ENCODE measurements at places on chromosomes 16 and 17.

- DNase-seq, result no peak
These were observed 12.6 kb upstream of the PRR29 start for GRCh38 chr17:63985387-63986140.

DNA sequence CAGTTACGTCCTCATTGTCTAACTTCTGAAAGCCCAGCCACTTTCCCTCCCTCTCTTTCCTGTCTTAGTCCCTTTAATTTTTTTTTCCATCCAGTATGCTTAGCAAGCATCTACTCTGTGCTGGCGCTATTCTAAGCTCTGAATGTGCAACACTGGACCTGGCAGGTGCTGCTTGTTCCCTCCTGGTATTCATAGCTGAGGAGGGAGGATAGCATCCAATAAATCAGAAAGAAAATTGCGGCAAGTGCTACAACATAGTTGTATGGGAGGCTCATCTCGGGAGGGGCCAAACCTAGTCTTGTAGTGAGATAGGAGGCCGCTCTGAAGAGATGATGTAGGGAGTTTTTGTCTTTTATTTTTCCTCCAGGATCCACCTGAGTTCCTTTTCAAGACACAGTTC is 457.3 kb upstream of the HSBP1 start:
- no peak for DNase-seq

DNA sequence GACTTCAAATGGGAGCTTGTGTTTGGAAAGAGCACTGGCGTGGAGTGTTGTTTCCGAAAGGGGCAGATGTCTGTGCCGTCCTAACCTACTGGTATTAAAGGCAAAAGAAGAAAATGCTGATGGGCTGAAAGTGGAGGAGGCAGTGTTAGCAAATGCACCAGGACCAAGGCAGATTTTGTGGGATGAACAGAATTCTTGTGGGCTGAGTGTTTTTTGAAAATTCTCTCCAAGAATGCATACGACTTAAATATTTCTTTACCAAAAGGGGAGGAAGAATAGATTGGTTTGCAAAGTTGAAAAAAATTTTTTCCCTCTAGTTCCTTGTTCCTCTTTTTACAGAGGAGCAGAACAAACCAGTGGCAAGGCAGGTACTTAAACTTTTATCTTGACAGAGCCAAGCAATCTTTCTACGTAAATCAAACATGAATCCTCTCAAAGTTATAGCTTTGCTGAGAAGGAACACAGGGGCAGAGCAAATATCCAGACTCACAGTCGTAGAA is 16.8 kb downstream of the MARCHF10 start:
- no peak for DNase-seq

DNA sequence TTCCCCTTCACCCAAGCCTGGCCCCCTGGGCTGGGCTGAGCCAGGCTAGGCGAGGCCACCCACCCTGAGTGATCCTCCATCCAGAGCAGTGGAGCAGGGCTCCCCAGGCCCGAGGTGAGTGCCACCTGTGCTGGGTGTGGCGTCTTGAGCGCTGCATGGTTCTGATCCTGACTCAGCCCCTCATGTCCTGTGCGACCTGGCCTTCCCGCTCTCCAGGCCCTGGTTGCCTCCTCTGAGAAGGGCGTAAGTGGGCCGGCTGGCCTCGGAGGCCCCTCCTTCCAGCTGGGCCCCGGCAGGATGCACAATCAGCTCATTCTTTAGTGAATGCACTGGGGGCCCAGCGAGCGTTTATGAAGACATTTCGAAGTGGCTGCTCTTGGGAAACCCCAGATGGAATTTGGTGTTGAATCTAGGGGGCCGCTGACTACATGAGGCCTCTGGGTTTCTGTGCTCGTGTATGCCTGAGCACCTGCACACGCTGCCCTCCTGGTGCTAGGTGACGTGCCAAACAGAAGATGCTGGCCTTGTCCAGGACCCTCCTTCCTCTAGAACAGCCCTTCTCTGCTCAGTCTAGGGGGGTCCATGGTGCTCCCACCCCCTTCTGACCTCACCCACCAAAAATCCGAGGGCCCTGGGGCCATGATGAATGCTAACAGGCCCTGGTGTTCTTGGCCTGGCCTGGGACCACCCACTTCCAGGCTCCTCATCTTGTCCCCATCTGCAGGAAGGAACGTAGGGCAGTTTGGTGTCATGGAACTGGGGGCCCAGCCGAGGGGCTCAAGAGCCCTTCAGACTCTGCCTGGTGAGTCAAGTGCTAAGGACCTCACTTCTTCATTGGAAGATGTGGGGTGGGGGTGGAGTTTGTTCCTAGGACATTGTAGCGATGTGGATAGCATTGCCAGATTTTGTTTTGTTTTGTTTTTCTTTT is 3.6 kb upstream of the TMEM92 start:
- DNase-seq, result no peak

- no peak for DNase-seq
These were observed 50.4 kb upstream of the CRISPLD2 start for GRCh38 chr16:84769416-84769815.

GRCh38 chr17:81837641-81838040 is 2.8 kb upstream of the PPP1R27 start:
- DNase-seq, result no peak

DNA sequence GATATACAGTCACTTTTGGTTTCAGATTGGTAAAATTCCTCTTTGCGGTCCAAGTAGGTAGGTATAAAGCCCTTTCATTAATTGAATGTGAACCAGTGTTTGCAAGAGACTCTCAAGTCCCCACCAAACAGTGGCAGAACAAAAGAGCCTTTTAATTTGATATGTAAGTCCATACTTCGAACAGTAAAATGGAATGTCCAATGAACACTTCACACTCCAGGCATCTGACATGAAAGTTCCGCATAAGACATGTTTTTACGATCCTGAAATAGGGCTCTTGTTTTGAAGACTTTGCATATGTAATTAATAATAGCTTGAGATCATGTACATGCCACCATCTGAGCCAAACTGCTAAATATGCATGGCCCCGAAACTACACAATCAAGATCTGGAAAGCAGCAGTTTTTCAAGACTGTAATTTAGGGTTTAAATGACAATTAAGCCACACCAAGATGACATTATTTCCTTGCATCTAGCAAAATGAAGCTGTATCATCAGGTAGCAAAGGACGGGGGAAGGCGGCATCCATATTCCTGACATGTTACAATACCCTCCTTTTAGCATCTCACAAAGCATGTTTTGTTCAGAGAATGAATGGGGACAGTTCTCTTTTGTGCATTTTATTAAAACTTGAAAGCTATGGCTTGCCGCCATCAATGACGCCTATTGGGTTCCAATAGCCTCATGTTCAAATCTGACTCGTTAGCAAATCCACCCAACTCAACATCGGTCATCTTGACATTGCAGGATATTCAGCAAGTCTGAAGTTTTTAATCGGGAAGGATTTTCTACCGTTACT is 39.4 kb downstream of the LITAF start:
- no peak for DNase-seq

GRCh38 chr17:45029096-45029495 is 22.3 kb downstream of the DCAKD start:
- no peak for DNase-seq

DNA sequence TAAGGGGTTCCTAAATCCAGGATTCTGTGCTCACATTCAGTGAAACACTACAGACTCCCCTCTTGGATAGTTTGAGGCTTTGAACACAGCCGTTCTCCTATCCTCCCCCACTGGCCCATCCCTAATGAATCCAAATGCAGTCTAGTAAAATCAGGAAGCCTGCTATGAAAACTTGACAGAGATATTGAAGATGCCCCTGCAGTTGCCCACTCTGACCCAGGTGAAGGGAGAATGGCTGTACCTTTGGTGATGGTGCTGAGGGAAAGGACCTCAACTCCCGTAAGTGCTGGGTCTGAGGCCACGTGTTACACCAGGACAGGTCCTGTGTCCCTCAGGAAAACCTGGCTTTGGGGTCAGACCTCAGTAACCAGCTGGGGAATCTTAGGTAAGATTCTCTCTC is 54.4 kb downstream of the SF3B3 start:
- DNase-seq, result no peak

- no peak for DNase-seq
These were observed 1.6 kb upstream of the ASPA start for GRCh38 chr17:3474212-3474611.

GRCh38 chr17:42067371-42068091 is 17.1 kb upstream of the C17orf113 start:
- peak; percentile 76 for DNase-seq

- no peak for DNase-seq
These were observed 15.3 kb downstream of the LASP1 start for GRCh38 chr17:38885044-38885727.

GRCh38 chr17:29057361-29057760 is 14.4 kb downstream of the PIPOX start:
- no peak for DNase-seq

DNA sequence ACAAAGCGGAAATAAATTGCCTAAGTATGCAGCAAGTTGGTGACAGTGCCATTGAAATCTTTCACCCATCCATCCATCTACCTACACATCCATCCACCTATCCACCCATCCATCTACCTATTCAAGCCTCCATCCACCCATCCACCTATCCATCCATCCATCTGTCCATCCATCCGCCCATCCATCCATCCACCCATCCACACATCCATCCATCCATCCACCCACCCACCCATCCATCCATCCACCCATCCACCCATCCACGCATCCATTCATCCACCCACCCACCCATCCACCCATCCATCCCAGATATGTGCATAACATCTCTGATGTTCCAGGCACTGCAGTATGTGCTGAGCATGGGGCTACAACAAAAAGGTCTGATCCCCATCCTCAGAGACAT is 277.5 kb downstream of the IRF8 start:
- no peak for DNase-seq

GRCh38 chr16:2196162-2196980 is at the start of gene CASKIN1:
Gene CASKIN1 (minus strand): TSS chr16:2196605. CDS start chr16:2196432, 173 bp downstream.
- DNase-seq, result no peak

DNA sequence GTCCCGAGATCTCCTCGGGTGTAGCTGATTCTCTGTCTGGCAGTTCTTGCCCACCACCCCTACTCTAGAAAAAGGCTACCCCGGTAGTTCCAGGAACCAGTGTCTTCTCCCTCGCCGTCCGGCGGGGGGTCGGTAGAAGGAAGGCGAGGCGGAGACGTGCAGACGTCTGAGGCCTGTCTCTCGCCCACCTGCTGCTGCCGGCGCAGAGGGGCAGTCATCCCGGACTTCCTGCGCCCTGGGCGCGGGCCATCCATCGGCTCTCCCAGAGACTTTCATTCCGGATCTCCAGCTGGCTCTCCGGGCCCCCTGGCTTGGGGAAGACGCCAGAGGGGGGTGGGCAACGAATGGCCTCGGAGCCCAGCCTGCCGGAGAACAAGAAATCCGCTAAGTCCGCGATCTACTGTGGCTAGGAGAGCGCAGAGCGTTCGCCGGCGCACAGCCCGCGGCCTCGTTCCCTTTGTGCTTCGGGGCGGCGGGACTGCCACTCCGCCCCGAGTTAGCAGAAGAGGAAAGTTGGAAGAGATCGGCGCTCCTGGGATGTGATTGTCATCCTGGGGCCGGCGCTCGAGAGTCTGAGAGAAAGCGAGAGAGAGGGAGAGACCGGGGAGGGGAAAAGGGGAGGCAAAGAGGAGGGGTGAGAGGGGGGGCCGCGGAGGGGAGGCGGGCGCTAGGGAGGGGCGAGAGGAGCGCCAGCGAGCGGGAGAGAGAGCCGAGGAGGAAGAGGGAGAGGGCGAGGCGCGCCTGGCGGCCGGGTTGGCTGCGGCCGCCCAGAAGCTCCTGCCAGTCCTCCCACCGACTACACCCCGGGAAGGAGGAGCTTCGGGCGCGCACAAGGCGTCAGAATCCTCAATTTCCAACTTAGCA is at the start of gene IRX5:
TSS of gene IRX5 (plus strand) at position 861 of the 864 bp plus-strand sequence. CDS start 334 bp downstream, outside the sequence.
- DNase-seq, result peak; percentile 20

DNA sequence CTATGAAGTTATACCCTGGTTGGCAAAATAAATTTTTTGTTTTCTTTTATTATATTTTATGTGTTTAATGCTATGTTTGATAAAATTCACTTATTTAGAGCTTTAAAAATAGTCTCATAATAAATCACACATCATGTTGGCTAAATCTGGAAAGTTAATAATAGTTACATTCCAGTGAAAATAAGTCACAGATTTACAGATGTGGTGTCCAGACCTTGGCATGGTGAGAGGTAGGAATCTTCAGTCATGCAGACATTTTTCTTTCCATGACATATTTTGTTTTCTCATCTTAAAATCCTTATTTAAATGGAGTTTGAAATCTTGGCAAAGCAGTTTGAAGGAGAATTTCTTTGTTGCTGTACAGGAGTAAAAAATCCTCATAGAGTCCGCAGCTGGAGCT is 48.1 kb upstream of the GOSR1 start:
- no peak for DNase-seq

DNA sequence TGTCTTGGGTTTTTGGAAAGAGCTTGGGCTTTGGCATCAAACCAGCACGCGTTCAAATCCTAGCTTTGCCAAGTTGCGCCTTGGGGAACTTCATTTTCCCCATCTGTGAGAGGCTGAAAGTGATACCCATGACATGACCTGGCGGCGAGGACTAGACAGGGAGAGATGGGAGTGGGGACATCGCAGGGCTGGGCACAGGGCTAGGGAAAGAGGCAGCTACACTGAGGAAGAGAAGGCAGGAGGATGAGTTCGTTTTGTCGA is 202.9 kb downstream of the IRF8 start:
- no peak for DNase-seq

GRCh38 chr17:77746393-77746792 is 212.1 kb upstream of the TNRC6C start:
- DNase-seq, result no peak

DNA sequence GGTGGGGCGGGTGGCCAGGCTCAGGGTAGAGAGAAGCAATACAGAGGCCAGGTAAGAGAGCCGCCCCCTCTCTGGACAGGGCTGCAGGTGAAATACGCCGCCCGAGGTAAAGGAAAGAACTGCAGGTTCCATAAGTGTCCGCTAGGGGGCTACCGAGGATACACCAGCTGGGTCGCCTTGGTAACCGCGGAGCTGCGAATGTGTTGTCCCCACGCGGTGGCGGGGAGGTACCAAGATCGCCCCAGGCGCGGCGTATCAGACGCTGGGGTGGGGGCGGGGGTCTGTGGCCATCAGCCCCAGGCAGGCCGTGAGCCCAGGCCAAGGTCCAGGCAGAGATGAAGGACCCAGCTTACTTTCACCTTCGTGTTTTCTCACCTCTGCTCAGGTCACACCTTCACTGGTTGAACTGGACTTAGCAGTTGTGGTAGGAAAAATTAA is 18.4 kb upstream of the ZFP90 start:
- peak; percentile 94 for DNase-seq

DNA sequence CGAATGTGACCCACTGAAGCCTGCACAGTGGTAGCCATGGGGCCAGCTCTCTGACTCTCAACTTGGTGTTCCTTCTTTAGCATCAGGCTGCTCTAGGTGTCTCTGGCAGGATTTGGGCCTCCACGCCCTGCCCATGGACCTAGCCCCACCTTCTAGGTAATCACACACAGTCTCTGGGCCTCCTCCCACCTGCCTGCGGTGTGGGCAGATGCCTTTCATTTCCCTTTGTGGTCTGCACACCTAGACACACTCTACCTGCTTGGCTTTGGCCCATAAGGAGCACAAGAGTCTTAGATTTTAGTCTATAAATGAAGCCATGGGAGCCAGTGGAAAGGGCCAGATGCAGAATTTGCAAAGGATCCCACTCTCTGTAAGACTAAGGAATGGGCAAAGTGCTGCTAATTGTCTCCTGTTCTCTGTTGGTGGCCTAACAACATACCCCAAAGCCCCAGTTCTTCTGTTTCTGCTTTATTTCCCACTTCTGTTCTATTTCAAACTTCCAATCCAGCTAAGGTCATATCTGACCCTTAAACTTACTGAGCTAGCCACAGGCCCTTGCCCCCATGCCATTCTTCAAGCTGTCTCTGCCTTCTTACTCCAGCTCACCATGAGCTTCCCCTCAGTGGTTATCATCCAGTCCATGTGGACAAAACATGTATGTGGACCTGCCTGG is 7.2 kb upstream of the MFSD6L start:
- DNase-seq, result no peak

Data from CD4-positive, alpha-beta T cell treated with Interleukin-2 at 100 ng/mL for 4 hours (primary cell).